ENCODE measurements at places on chromosomes 7 and 10. TPM values are rescaled to one million over a fixed set of nuclear protein-coding genes. Genes with fewer than 3 reads are reported as not detected.
A peak's percentile ranks its signal among the peaks of the same experiment; 100 is the strongest.

GRCh38 chr10:133397938-133398337 is 4.0 kb downstream of the MTG1 start:
- no peak for DNase-seq

COPS6 gene
- total RNA-seq = 60.7 TPM

TBX20 gene
- total RNA-seq = not detected

DNA sequence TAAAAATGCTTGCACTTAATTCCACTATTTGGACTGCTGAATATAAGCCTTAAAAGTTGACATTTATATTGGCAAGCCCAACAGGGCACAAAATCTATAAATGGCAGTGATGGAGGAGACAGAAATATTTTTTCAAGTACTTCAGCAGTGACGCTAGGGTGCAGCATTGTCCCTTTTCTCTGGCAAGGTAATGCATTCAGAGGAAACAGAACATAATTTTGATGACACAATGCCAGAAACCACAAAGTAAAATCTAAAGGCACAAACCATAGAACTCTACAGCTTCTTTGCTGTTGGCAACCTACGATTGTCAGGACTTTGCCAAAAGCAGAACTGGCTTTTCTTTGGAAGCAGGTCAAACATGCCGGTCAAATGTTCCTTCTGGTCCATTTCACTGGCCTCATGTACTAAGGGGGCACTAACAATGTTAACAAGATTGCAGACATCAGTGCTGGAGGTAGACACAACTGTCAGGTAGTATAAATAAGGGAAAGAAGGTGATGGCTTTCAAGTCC is 30.9 kb upstream of the FAM133B start:
- no peak for DNase-seq

DNA sequence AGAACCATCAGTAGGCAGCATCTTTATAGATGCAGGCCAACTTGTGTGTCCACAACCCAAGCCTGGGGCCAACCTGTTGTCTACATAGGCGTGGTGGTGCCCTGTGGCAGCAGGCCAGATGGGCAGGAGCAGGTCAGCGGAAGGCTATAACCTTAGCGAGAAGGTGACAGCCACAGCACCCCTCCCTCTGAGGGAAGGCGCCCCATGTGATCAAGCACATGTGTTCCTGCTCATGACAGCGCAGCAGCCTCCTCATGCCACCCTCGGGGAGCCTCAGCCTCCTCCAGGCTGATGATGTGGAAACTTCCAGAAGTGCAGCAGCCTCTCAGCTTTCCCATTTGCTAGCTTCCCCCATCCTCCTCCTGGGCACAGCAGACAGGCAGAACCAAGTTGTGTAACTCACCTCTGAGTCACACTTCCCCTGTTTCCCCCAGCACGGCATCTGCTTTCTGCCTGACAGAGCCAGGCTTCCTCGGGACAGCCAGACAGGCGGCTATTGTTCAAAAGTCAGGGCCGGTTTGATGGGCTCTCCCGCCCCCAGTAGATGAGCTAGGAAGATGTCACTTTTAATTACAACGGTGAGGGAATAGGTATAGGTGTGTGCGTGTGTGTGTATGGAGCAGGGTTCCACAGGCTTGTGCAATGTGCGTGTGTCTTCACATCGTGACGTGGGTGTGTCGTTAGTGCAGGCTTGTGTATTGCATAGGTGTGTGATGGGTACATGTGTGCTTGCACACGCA is 312.0 kb upstream of the ZMIZ1 start:
- peak; percentile 90 for DNase-seq

- DNase-seq = no peak
Observed at GRCh38 chr10:17954861-17955260, 3.1 kb downstream of the SLC39A12 start.

TMEM236 gene
- total RNA-seq = 0.13 TPM

ERV3-1 gene
- total RNA-seq = 33.2 TPM

GRCh38 chr7:140074780-140075179 is 12.0 kb upstream of the PARP12 start:
- no peak for DNase-seq

DNA sequence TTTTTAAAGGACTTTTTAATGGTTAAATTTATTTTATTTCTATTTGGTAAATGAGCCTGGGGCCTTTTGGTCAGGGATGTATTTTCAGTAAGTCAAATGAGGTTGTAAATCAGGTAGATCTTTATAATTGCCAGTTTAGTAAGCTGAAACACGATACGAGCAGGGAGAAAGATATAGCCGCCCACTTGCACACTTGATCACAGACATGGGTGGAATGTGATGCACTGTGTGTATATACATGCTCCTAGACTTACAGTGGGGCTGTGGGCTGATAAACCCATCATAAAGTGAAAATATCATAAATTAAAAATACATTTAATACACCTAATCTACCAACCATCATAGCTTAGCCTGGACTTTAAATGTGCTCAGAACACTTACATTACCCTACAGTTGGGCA is 119.4 kb upstream of the SAMD8 start:
- DNase-seq = no peak

DNA sequence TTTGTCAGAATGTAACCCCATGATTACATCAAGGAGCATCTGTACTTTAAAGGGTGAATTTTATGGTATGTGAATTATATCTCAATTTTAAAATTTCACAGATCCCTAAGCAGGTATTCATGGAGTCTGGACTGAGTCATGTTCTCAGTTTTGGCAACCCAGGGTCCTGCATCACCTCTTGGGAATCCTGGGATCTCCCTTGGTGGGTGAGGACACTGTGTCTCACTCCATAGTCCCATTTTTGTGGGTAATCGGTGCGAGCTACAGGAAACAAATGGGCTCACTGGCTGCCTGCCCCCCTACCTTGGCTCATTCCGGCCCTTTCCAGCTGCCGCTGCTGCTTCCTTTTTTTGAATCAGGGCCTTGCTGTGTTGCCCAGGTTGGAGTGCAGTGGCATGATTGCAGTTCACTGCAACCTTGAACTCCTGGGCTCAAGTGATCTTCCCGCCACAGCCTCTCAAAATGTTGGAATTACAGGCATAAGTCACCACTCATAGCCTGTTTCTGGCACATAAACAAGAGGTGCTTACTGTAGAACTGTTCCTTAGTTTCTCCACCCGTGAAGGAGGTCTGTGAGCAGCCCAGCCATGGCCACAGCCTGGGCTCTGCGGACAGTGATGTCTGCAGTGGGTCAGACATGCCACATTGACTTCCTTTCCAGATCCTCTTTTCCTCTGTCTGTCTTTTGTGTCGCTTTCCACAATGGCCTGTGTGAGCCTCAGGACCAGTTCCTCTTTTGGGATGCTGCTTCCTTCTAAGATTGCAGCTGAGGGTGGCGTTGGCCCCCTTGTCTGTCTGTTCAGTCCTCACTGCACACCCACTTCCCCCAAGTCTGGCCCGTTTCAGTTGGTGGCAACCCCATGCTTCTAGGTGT is 14.5 kb downstream of the PALD1 start:
- no peak for DNase-seq

DNA sequence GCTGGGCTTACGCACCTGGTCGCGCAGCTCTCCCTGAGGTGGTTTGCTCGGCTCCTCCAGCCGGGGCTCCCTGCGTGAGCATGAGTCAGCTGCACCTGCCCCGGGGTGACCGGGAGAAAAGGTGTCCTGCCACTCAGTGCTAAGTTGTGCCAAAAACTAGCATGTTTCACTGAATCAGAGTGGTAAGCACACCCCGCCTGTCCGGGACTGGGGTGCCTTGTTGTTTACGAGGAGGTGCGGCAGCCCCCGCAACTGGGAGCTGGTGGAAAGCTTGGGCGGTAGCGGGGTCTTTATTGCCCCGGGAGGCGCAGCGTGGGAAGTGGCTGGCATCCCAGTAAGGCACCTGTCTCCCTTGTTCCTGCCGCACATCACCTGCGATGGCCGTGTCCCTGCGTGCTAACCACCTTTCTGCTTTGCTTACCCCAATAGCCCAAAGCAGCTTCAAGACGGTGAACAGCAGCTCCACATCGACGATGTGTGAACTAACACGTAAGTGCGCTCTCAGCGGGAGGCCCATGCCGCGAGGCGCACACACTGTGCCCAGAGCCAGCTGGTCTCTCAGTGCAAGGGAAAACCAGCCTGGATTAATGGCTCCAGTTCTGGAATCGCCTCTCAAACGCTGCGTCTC is 506.6 kb upstream of the FOXK1 start:
- no peak for DNase-seq
